ENCODE measurements at places on chromosomes 5 and 9.

DNA sequence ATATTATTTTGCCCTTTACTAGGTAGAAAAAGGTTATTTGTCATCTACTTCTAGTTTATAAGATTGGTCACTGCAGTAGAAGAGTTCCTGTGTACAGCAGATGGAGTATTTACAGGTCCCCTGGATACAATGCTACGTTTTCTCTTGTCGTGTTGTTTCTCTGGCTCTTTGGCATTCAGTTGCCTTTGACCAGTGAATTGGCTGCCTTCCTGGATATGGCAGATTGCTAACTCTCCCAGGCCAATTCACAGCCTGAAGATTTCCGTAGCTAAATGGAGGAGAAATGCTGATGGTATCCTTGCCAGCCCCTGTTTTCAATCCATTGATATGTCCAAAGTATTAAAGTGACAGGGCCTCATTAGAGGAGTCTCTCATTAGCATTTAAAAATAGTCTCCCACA lies 32.5 kb upstream of the GNAQ start:
- DNase-seq = no peak

DNA sequence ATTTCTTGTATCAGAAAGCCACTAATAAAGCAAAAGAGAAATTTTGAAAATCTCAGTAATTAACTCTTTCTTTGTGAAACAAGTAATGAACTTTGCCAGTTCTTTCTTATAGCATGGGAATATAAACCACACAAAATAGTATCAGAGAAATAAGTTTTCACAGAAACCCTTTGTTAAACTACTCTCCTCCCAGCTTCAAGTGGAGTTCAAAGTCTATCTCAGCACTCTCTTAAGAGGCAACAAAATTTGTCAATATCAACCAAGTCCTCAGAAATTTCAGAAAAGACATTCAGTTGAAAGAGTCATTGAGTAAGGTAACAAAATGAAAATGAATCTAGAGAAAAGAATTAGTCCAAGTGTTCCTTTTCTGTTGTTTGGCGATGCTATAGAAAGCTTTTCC lies 89.3 kb downstream of the NTRK2 start:
- DNase-seq = no peak

- DNase-seq = no peak
Measured at GRCh38 chr9:119398350-119398749, 29.1 kb upstream of the BRINP1 start.

DNA sequence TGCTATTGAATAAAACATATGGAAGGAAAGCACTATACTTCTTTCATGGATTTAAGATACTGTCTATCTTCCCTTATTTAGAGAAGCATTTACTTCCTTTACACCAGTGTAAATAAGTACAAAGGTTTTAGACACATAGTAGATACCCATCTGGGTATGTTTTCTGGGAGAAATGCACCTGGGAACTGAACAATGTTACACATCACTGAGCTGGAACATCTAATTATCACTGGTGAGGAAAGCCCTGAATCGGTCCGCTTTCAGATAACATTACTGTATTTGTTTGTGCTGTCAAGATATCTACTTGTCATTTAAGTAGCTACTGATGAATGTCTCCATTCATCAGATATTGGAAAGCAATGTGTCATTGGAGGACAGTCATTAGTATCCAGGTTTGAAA lies 964.7 kb upstream of the PTPRD start:
- no peak for DNase-seq

- no peak for DNase-seq
Measured at GRCh38 chr9:97628668-97629067, 4.5 kb downstream of the TSTD2 start.

DNA sequence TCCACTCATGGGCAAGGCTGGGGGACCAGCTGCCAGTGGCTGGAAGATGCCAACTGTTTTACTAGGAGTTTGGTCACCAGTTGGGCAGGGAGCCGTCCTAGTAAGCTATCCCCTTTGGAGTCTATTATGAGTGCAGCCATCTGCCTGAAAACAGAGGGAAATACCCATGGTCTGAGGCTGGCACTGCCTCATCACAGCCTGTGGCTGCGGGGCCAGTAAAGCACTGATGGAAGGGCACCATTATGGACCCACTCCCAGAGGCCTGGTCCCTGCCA lies 187.2 kb upstream of the PANK3 start:
- DNase-seq = no peak
